Osteocyte (in vitro differentiated cells): ENCODE measurements at places on chromosomes 2 and 18. TPM values are rescaled to one million over a fixed set of nuclear protein-coding genes. Genes with fewer than 3 reads are reported as not detected.

Gene INHA
- total RNA-seq, result 1.2 and 1.4 TPM in 2 replicates

GRCh38 chr18:36312806-36313395, 15.4 kb downstream of the FHOD3 start:
- H3K27ac ChIP-seq, result no peak overlapping the region
- DNase-seq, result no peak
- no peaks in the 10 kb centered on the region for H3K36me3 ChIP-seq

DNA sequence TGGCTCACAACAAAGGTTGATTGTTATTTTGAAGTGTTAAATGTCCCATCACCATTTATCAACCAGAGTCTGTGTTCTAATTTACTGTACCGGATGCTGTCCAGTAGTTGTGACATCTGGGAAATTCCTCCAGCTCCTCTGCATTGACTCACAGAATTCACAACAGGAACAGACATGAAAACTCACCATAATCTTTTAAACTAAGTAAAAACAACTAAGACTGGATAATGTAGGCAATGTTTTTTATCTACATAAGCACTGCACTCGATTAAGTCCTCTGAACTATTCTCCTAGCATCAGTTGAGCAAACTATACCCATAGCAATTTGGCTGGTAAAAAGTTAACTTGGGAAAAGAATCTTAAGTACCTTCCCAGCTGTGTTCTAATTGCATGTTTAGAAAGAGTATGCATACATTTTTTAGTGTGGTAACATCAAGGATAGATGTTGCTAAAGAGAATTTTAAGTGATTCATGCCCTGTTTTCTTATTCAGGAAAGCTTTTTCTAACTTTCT, 42.9 kb upstream of the MYO1B start:
- no peak overlapping the region for H3K4me3 ChIP-seq
- H3K27ac ChIP-seq, result peak overlapping the region; percentile 89
- DNase-seq, result no peak
- H3K27me3 ChIP-seq, result no peaks in the 10 kb centered on the region
- peaks cover 2% of the 10 kb centered on the region for H3K36me3 ChIP-seq
- H3K4me1 ChIP-seq, result peaks cover 21% of the 10 kb centered on the region

Gene SEMA4F
- 12.1 and 14.2 TPM in 2 replicates for total RNA-seq
